Activated CD8-positive, alpha-beta memory T cell treated with anti-CD3 and anti-CD28 coated beads, Interleukin-2, amount 10 ng/mL, durations not matched to agents 7 days and 5 days (primary cell): ENCODE measurements at places on chromosomes 4 and X. TPM values are rescaled to one million over a fixed set of nuclear protein-coding genes. Genes with fewer than 3 reads are reported as not detected.

Gene CXCL6
- total RNA-seq: not detected

Gene SLC10A6
- not detected for total RNA-seq

Gene RHOXF2B
- total RNA-seq: not detected

Gene PNMA6F
- not detected for total RNA-seq

Gene BEX1
- total RNA-seq: not detected

Gene LONRF3
- total RNA-seq: 0.40 TPM

Gene TNMD
- total RNA-seq: not detected

Gene ERCC6L
- 14.1 TPM for total RNA-seq
